ENCODE measurements at places on chromosomes 4 and X.

DNA sequence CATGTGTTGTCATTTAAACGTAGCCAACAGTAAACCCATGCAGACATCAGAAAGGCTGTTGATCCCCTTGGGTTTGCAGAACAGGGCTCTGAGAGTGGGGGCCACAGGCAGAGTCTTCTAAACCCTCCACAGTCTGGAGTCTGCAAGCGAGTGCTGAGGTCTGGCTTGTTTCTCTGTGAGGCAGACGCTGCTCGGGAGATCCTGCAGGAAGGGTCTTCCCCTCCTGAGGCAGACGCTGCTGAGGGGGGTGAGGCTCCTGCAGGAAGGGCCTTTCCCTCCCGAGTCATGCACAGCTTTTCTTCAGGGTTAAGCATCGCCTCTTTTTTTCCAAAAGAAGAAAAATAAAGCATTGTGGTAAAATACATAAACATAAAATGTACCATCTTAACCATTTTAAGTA lies 17.1 kb upstream of the PDE6B start:
- DNase-seq: no peak

DNA sequence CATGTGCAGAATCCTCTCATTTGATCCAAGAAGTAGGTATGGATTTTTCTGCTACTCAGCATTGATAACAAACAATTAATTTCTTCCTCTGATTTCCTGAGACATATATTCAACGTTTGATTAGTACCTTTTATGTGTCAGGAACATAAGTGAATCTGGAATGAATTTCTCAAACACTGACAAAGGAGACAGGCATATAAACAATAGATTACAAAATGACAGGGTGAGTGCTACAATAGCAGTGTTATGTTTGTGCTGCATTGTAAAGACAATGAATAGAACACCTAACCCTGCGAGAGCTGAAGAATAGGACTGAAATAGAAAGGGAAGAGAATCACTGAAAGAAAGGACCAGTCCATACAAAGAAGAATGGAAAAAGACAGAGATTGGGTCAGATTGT lies 52.9 kb downstream of the ARHGAP24 start:
- DNase-seq: no peak

GRCh38 chr4:143335979-143336780 lies 496 bp upstream of the GAB1 start:
- peak; percentile 92 for DNase-seq

DNA sequence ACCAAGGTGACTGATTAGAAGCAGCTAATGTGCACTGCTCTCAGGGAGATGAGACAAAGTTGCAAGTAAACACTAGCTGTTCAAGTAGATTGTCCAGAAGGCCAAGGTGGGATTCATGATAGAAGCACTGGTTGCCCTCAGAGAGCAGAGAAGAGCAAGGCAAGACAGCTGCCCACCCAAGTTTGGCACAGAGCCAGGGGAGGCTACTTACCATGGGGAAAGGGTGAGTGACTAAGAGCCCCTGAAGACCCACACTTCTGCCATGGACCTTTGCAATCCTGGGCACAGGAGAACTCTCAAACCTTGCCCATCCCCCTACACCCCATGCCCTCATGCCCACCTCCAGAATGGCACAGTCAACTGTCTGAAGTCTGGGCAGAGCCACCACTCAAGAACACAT lies 68.3 kb downstream of the SPIN4 start:
- no peak for DNase-seq

DNA sequence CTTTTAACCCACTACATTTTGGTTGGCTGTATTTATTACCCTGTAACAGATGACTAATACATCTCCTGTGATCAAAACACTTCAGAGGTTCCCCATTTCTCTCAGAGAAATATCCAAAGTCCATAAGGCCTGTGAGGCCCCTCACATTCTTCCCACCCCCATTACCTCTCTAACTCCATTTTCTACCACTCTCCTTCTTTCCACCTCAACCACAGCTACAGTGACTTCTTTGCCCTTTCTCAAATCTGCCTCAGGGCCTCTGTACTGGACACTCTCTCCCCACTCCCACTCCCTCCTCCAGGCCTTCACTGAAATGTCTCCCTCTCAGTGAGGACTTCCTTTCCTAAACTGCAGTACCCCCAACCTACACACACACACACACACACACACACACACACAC lies 8.4 kb upstream of the TMEM144 start:
- no peak for DNase-seq

- DNase-seq: no peak
These were observed 45.4 kb upstream of the CTAG2 start for GRCh38 chrX:154698630-154699248.

- DNase-seq: no peak
These were observed 59.9 kb downstream of the PABPC4L start for GRCh38 chr4:134141728-134142127.

GRCh38 chr4:17469931-17470674 lies 41.8 kb downstream of the QDPR start:
- DNase-seq: no peak

- no peak for DNase-seq
These were observed 122.5 kb downstream of the NFKB1 start for GRCh38 chr4:102623622-102624021.

DNA sequence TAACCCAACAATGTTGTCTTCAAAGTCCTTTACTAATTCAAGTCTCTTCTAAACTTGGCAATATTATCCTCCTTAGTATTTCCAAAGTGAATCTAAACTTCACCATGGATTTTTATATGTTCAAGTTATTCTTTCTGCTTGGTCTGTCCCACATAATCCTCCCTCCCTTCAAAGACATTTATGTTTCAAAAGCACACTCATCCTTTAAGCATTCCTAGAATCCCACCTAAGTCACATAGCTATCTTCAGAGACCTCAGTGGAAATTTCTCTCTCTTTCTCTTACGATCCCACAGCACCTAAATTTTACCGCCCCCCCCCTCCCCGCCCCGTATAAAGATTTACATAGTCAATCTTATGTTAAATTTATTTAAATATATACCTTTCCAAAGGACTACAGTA lies 314.9 kb upstream of the GRIA3 start:
- no peak for DNase-seq

DNA sequence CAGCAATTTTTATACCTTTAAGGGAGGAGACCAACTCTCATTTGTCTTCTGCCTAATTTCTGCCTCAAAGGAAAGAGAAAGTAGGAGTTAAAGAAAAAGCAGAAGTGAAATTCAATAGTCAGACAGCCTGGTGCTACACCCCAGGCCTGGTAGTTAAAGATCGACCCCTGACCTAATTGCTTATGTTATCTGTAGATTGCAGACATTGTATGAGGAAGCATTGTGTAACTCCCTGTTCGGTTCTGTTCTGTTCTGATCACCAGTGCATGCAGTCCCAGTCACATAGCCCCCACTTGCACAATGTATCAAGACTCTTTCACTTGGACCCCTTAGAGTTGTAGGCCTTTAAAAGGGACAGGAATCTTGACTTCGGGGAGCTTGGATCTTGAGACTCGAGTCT lies 335.9 kb upstream of the AR start:
- DNase-seq: no peak
